ENCODE measurements at places on chromosomes 4 and X.

DNA sequence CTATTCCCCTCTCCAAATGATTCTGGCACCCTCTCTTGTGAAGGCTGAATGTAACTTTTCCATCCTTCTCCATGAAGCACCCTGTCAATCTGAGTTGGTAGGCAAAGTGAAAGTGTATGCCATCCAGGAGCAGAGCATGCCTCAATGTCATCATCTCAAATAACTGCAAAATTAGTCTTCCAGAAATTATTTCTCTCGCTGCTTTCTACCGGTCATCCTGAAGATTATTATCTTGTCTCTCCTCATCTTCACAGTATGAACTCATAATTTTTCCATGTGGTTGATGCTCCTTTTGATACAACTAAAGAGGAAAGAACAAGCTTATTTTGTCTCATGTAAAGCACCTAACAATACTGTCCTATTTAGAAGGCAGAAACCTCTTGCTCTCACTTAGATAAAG, 285.5 kb upstream of the PCDH7 start:
- no peak for DNase-seq

- DNase-seq = no peak
These were observed 79.0 kb downstream of the SOX3 start for GRCh38 chrX:140425712-140426395.

DNA sequence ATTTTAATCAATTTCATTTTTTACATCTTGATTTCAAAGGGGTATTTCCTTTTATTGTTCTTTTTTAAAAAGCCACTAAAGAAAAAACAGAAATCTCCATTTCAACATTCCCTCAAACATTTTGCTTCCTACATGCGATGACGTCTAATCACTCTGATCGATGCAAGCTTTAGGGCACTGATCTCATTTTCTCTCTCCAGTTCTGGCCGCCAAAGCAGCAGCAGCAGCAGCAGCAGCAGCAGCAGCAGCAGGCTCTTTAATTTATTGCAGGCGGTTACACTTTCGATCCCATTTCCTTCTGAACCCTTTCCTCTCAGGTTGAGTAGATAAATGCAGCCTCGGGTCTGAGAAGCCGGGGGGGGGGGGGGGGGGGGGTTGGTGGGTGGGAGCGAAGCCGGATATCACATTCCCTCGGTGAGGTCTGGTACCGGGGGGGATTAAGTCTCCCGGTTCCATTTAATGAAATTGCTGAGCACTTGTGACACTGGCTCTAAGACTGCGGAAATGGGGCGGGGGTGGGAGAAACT, 3.4 kb upstream of the PCDH7 start:
- no peak for DNase-seq

DNA sequence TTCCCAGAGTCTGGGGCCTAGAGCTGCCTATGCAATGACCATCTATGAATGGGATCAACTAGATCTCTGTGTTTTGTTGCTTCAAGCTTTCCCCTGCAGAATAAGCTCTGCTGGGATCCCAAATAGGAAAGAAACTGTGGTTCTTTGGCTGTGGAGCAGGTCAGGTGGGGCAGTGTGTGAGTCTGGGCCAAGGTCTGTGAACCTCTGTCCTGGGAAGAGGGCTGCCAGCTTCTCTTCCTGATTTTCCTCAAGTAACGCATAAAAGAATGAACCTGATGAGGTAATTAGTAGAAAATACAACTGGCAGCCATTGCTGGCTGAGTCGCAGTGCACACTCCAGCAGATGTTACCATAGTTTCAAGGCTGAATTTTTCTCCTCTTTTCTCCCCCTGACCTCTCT, 4.6 kb upstream of the PIN4 start:
- no peak for DNase-seq

DNA sequence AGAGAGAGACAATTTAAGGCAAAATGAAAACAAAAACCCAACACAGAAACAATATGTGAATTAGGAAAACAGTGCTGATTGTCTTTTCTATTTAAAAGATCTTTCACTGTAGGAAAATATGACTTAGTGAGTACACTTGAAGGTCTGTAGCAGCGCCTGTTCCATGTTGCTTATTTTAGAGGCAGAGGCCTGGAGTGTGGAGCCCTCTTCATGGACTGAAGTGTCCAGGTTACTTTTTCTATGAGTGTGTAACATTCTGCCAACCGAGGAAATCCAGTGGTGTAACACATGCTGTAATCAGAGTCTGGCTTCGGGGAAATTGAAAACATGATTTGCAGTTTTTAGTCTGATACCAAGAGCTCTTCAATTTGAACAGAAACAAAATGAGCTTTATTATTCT, 64.0 kb upstream of the GPRIN3 start:
- DNase-seq = no peak

DNA sequence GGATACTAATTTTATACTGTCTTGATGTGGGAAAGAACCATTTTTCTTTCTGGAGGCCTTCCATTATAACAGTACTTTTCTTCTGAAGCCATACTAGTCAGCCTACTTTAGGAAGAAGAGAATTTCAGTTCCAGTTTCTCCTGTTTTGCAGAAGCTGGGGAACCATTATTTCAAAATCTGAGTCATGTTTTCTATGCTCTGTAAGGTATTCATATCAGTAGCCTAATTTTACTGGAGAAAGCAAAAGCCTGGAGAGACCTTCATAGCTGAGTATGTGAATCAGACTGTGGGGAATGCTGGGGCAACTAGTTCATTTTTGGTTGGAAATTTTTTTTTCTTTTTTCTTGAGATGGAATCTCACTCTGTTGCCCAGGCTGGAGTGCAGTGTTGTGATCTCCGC, 22.4 kb downstream of the AFF1 start:
- no peak for DNase-seq

DNA sequence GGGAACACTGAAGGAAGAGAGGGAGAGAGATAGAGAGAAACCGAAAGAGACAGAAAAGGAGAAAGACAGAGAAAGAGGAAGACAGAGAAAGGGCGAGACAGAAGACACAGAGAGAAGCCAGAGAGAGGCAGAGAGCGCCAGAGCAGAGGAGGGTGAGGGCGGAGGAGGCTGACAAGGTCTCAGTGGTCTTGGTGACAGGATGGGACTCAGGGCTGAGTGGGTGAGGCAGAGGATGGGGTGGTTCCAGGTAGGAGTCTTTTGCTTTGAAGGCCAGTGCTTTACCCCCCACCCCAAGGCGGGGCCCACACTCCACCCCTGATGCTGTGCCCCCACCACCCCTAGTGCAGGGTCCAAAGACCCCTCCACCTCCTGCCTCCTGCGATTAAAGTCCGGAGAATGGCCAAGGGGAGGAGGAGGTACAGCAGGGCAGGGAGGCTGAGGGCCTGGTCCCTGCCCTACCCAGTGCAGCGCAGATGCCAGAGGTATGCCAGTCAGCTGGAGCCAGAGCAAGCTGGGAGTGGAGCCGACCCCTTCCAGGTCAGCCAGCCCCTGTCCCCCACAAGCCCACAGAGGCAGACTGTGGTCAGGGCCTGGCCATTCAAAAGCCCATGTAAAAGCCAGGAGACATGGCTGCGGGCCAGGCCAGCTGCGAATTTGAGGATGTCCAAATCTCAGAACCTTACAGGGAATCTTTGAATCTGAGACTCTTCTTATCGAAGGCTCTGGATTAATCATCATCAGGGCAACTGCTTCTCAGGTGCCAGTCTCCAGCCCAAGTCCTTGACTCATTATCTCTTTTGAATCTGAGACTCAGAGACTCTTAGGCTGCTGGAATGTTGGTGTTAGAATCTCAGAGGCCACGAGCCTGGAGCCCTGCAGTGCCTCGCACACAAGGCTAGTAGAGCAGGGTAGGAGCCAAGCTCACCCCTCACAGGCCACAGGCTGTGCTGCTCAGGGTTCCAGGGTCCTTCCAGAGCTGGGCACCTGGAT, 758 bp downstream of the IQSEC2 start:
- DNase-seq = no peak

- no peak for DNase-seq
These were observed 646.2 kb downstream of the TRAM1L1 start for GRCh38 chr4:116438981-116439729.

DNA sequence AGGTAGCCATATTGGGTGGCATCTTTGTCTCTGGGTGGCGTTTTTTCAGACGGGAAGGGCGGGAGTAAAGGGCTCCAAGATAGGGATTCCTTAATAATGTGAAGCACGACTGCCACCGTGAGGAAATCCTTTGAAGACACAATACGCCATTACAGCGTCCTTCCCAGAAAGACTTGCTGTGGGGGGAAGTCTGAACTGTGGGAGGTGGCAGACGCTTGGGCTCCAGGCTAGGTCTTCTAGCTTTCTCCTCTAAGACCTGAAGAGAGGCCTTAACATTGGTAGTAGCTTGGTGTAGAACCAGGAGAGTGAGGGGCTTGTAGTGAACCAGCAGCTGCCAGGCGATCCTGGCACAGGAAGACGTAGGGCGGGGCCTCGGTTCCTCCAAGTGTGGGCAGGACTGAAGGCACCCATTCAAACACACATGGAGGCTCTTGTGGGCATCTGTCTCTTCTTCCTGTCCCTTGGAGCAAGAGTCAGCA, 197.3 kb downstream of the OR13H1 start:
- no peak for DNase-seq

DNA sequence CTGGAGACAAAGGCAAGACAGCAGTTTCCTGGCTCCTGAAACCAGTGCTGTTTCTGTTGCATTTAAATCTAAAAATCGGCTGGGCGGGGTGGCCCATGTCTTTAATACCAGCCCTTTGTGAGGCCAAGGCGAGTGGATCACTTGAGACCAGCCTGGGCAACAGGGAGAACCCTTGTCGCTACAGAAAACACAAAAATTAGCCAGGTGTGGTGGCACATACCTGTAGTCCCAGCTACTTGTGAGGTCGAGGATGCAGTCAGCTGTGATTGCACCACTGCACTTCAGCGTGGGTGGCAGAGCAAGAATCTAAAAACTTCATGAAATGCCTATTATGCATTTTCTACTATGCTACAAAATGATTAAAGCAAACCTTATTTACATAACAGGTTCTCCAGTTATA, 205.4 kb upstream of the ITM2A start:
- DNase-seq = no peak

GRCh38 chr4:93461541-93461940, 367.0 kb upstream of the ATOH1 start:
- no peak for DNase-seq
